Nephron progenitor cell (in vitro differentiated cells): ENCODE measurements at places on chromosomes 2 and 18.
A peak's percentile ranks its signal among the peaks of the same experiment; 100 is the strongest.

GRCh38 chr2:125643585-125643984 lies 1012.4 kb upstream of the GYPC start:
- DNase-seq: no peak

- DNase-seq: no peak
Measured at GRCh38 chr2:134259994-134260393, 6.1 kb downstream of the MGAT5 start.

DNA sequence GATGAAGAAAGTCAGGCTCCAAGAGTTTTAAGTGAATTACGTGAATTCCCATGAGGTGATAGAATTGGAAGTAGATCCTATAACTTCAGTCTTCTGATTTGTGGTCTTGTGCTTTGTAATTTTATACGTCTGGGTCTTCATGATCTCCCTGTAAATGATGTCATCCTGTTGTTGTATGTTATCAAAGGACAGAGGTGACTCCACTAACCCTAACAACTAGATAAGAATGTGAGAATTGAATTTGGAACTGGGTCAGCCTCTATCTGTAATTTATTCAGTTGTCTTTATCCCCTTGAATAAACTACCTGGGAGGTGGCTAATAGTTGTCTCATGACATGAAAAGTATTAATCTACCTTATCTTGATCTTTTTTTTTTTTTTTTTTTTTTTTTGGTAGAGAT lies 86.4 kb upstream of the B3GNT2 start:
- no peak for DNase-seq

GRCh38 chr2:7592618-7593140 lies 675.5 kb downstream of the RNF144A start:
- no peak for DNase-seq

- DNase-seq: no peak
Measured at GRCh38 chr2:64992990-64993389, 3.8 kb downstream of the SLC1A4 start.

DNA sequence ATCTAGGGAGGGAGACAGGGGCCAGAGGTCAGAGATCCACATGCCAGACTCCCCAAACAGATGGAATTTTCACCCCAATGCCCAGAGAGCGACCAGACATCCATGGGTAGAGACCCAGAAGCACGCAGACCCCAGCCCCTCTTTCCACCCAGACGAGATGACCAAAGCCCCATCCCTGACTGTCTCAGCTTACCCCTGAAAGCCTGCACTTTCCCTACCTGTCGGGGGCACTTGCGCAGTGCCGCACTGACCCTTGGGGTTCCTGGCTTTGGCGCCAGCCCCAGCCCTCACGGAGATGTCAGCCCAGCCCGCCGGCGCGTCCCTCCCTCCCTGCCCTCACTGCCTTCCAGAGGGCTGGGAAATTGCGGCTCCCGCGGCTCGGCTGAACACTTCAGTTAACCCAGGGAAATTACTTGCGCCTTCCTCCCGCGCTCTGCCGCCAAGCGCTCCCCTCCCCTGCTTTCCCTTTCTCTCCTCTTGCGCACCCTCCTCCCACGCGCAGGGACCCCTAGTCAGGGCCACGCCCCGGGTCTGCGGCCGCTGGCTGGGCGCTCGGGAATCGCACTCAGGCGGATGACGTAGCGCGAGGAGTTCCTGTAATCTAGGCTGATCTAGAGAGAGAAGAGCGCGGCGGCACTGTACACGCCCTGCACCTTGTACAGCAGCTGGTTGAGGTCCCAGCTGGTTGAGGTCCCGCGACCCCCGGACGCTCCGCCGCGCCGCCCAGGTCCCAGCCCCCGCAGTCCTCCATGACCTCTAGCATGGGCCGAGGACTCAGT lies 12.0 kb downstream of the ALPG start:
- peak; percentile 75 for DNase-seq

DNA sequence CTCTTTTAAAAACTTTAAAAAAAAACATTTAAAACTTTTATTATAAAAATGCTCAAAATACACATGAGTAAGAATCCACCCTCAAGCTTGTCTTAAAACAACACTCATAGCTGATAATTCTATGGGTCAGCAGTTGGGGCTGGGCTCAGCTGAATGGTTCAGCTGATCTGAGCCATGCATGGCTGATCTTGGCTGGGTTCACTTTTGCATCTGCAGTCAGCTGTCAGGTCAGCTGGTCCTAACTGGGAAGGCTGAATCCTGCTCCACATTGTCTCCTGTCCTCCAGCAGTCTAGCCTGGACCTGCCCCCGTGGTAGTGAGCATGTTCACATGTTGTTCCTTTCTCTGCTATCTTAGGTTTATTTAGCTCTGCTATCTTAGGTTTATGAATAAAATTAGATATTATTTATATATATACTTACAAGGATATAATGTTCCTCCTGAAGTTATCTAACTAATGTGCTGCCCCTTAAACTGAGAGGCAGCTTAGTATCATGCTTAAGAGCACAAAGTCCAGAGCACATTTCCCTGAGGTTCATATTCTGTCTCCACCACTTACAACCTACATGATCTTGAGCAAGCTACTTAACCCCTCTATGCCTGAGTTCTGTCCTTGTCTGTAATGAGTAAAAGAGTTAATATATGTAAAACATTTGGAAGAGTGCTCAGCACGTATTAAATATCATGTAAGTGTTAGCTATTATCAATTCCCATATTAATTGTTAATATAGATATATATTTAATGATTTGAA lies 309.4 kb downstream of the PTPRM start:
- DNase-seq: no peak

DNA sequence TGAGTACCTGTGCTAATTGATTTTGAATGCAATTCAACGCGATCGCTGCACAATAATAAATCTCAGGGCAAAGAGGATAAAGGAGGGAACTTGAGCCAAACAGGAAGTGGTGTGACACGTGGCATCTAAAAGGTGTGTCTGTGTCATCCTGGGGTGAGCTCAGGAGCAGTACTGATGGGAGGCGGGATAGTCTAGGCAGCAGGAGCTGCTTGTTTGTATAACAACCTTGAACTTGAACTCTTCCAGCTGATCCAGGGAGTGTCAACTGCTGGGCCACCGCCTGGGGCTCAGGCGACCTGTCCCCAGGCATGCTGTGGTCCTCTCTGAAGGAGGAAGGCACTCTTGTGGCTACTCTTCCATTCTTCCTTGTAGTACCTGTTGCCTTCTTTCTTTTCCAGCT lies 61.2 kb downstream of the BOD1L2 start:
- DNase-seq: no peak

DNA sequence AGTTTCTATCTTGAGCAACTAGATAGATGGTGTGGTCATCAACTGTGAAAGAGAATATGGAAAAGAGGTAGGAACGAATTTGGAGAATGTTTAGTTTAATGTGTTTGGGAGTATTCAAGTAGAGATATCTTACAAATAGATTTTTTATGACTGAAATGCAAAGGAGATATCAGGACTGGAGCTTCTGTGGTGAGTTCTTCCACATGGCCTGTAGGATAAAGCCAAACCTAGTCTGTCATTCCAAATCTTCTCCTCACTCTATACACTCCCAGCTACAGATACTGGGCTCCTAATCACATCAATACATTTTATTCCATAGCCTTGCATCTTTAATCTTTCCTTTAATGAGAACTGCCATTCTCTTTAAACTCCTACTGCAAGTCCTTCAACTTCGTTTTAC lies 194.3 kb downstream of the FIGN start:
- no peak for DNase-seq

DNA sequence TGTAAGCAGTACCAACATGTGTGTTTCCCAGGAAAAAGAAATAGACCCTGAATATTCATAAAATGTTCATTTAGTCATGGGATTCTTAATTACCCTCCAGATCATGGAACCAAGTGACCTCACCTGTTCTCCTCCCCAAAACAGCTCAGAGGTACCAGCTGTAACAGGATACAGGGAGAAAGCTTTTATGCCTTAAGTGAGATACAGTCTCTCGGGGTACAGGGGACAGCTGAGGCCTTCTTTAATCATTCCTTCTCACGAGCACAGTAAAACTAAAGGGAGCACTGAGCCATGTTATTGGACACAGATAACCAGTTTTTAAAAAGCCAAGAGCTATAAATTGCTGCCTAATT lies 16.6 kb downstream of the EPHA4 start:
- DNase-seq: no peak

- DNase-seq: no peak
Measured at GRCh38 chr2:60331115-60331809, 222.2 kb downstream of the BCL11A start.

GRCh38 chr2:215921895-215922294 lies 91.5 kb downstream of the MREG start:
- DNase-seq: no peak

- DNase-seq: peak; percentile 60
Measured at GRCh38 chr2:216636551-216637450, 3.6 kb downstream of the IGFBP2 start.

DNA sequence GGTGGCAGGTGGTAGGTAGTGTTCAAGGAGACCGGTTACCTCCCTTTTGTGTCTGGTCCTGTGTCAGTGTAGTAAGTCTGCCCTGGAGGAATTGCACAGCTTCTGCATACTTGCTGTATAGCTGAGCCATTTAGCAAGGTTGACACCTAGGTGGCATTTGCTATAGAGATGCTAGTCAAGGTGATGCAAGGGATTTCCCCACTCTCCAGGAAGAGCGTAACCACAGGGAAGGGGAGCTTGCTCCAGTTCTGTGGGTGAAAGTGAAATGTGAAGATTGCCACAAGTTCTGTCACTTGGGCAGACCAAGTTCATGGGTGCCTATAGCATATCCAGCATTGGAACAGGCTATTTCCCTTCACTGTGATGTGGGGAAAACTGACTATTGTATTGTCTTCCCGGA lies 28.1 kb downstream of the NAT8 start:
- DNase-seq: no peak

DNA sequence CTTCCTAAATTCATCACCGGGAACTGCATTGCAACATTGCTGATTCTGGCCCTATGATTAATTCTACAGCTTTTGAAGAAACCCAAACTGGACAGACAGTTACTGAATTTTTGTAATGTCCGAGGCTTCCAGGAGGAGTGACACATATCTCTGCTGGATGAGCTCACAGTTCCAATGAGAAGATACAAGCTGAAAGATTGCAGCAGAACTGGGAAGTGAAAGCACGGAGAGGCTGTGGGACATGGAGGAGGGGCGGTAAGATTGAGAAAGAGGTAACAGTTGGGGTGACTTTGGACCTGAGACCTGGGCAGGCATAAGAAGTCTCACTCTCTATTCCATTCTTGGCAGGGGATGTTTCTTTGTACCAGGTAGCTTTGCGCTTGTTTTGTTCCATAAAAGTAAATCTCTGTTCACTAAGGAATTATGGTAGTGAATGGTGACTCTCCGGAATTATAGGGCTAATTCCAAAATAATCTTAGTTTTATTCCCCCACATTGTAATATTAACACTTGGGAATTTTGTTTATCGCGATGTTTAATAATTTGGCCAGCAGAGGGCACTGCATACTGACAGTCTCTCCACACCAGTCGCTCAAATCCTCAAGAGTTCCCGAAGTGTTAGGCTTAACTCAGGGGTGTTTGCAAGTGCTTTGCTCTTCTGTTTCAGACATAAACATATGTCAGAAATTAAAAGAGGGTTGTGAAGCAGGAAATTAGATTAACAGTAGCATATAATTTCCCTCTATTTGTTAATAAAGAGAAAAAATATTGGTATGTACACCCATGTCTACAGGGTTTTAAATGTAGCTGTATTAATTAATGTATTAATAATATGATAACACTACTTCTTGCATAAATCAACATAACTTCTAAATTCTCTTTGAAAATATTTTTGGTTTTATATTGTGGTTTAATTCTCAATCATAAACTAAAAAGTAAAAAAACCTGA lies 201.4 kb downstream of the SOCS6 start:
- DNase-seq: peak; percentile 50

DNA sequence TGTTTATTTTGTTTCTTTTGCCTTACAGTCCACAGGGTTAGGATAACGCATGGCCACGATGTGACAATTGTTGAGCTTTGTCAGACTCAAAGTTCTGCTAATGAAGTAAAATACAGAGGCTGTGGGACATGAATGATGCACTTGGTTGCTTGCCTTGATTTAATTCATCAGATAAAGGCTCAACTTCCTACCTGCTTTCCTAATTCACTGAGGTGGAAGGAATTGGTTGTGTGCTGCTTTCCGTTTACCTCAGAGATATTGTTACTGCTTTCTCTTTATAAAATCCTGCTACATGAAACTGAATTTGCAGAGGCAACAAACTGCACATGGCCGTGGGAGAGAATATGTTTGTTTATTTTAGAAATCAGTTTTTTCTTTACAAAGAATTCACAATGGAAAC lies 6.6 kb downstream of the RIT2 start:
- DNase-seq: no peak

DNA sequence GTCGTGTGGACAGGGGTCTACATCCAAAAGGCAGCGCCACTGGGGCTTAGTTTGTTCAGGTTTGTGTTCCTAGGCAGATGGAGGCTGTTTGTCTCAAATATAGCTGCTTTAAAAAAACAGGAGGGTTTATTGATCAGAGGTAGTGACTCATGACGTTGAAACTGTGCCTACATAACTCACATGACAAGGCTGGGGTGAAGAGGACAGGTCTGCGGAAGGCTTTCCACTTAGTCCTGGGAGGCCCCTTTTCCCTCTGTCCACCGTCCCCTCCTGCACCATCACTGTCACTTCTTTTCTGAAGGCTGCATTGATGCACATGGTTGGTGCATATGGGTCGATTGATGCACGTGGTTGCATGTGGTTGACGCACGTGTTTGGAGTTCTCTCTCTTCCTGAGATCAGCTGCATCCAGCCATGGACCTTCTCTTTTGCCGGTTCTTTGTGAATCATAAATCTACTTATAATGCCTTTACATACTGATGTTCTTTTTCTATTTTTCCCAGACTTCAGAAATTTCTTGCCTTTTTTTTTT lies 10.9 kb downstream of the SH3RF3 start:
- no peak for DNase-seq

DNA sequence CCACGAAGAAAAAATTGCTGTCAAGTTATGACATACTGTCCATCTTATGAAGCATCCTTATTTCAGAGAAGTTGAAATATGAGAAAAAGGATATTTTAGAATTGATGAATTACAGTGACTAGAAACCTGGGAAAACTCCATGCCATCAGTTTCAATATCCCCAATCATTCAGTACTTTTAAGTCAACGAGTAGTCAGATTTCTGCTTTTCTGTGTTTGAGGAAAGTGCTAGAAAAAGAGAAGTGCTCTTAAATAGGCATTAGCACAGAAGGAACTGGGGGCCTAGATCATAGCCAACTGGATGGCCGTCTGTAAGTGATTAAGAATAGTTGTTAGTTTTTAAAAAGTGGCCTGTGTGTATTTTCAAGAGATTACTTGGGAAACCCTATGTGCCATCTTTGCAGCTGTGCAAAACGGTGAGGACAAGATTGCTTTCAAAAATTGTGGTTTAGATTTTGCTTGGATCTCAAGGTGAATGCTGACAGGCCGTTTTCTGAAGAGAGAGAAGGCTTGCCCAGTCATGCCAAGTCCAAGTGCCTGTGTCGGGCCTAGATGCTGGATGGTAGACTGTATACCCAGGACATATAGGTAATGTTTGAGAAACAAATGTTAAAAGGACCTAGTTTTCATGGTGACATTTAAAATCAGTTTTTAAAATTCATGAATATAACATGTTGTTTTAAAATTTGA lies 5.1 kb downstream of the NEDD4L start:
- DNase-seq: no peak
